Hippocampal formation (tissue), 2 donors: ENCODE measurements at places on chromosomes 3 and 15.

GRCh38 chr3:124034016-124034843, 42.3 kb upstream of the ROPN1 start:
- no peak for DNase-seq

DNA sequence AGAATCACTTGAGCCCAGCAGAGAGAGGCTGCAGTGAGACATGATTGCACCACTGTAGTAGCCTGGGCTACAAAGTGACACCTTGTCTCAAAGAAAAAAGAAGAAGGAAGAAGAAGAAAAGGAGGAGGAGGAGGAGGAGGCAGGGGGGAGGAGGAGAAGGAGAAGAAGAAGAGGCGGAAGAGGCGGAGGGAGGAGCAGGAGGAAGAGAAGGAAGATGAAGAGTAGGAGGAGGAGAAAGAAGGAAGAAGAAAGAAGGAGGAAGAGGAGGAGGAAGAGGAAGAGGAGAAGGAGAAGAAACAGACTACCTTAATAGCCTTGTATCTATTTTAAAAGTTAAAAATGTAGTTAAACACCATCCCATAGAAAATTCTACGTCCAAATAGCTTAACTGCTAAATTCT, 19.1 kb upstream of the ARF4 start:
- no peak for DNase-seq

GRCh38 chr3:125240496-125240895, 27.9 kb upstream of the SLC12A8 start:
- no peak for DNase-seq

- DNase-seq, result no peak
Observed at GRCh38 chr3:50295553-50296431, 3.4 kb downstream of the HYAL3 start.
